ACHN (cell line): ENCODE measurements at places on chromosomes 16 and 17.
A peak's percentile ranks its signal among the peaks of the same experiment; 100 is the strongest.

GRCh38 chr16:19520861-19521331 is 1.0 kb downstream of the GDE1 start:
- peak; percentile 31 for DNase-seq

- DNase-seq, result no peak
These were observed 11.8 kb downstream of the BCAR1 start for GRCh38 chr16:75239542-75240122.

- DNase-seq, result no peak
These were observed 36.4 kb upstream of the USP22 start for GRCh38 chr17:21079196-21079595.

- DNase-seq, result no peak
These were observed 97.6 kb upstream of the CBX4 start for GRCh38 chr17:79936641-79937381.

DNA sequence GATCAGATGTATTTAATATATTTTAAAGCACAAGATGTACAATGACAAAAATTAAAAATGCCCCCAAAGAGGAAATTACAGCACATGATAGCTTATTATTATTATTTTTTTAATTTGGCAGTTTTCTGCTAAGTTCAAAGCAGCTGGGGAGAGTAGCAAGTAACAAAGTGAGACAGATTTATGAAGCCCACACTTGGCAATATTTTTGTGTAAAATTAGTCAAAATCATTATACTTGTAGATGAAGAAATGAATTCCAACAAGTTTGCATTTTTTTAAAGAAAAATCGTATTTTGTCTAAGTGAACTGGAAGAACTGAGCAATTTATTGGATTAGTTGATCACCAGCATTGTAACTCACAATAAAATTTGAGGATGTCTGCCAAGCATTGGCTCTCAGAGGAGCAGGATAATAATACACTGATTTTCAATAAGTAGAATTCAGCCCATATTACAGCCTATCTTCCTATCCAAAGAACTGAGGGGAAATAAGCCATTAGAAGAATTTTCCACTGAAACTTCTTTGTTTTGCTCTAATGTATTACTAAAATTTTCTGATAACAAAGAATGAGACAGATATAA is 215.6 kb downstream of the MAP2K6 start:
- DNase-seq, result no peak

DNA sequence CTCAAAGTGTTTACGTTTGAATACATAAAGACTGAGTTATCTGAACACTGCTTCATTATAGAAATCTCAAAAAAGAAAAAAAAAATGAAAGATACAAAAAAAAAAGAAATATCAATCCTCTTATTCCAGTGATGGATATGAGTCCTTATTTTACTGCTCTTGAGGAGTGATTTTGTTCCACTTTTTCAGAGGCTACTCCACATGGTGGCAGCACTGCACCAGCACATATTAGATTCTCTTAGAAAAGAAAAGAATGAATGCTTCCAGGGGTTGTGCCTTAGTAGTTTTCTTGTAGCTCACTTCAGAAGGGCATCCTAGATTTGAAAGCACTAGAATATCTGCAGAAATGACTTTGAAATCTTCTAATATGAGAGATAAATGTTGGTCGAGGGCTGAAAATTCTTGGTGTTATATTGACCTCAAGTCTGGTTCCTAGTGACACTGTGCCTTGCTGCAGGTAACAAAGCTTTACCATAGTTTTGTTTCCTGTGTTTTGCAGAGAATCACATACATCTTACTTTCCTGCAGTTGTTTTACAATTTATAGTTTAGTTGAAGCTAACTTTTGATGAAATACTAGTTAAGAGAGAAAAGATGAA is 25.9 kb downstream of the AP2B1 start:
- DNase-seq, result peak; percentile 60

- no peak for DNase-seq
These were observed 38.9 kb upstream of the C1QL1 start for GRCh38 chr17:45006927-45007461.

DNA sequence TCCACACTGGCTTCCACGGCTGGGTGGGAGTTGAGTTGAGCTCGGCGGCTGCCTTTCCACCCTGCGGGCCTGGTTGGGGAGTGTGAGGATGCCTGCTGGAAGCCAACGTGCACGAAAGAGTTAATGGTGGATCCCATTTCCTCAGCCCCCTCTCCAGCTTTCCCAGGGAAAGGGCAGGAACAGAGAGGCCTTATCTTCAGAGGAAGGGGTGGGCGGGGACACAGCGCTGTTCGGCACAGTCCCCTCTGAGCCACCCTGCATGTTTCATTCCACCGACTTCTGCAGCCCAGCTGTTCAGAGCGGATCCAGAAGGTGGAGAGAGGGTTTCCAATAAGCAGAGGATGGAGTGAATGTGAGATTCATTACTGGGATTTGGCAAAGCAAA is 295.3 kb downstream of the SEC14L1 start:
- no peak for DNase-seq

DNA sequence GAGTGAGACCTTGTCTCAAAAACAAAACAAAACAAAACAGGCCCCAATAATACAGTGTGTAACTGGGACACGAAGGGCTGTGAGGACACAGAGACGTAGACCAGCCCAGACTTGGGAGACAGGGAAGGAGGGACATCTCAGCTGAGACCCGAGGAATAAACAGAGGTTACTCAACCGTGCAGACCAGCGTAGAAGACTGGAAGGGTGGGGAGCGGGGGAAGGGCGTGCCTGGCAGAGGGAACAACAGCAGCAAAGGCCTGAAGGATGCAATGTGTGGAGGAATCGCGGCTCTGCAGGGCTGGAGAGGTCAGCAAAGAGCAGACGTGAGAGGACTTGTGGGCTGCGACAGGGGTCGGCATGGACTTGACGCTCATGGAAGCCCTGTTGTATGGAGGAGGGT is 11.6 kb upstream of the CES4A start:
- DNase-seq, result no peak

GRCh38 chr17:47844227-47844626 is 3.2 kb upstream of the SCRN2 start:
- no peak for DNase-seq

DNA sequence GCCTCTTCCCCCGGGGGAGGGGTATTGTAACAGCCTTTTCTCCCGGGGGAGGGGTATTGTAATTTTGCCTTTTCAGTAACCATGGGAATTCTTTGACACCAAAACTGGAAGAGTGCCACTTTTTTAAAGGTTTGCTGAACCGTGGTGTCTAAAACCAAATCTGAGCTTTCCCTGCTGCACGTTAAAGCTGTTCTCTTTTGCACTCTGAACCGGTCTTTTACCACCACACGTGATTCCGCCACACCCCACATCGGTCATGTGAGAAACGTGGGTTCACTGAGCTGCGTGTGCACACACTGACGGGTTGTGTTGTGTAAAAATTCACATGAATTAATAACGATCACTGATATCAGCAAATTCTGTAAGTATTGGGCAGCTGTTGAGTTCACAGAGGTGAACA is 9.2 kb upstream of the ACSF3 start:
- no peak for DNase-seq

GRCh38 chr17:48047113-48047740 is 932 bp upstream of the NFE2L1 start:
- DNase-seq, result peak; percentile 41

DNA sequence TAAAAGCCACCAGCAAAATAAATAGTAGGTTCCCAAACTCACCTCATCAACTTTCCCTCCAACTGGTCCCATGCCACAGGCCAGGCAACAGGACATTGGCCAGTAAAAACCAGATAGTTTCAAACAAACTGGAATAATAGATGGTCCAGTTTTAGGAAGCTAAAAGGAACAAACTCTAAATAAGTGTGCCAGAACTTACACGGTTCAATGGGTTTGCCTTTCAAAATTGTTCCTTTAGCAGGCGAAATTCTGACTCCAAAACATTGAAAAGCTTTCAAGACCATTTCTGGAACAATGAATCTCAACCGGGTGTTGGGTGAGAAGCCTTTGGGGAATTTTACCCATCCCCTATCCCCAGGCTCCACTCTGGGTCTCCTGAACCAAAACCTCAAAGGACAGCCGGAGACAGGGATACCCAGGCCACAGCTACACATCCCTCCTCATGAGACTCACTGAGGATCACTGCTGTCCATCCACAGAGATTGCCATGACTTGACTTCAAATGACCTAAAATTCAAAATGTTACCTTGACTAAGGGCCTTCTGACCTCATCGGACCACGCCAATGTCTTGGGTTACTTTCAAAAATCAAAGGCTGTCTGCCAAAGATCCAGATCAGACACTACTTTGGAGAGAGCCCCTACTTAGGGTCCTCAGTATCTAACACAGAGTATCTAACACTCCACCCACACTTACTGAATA is 13.0 kb downstream of the AXIN2 start:
- DNase-seq, result no peak
